ENCODE measurements at places on chromosomes 1 and 21. TPM values are rescaled to one million over a fixed set of nuclear protein-coding genes. Genes with fewer than 3 reads are reported as not detected.

DNA sequence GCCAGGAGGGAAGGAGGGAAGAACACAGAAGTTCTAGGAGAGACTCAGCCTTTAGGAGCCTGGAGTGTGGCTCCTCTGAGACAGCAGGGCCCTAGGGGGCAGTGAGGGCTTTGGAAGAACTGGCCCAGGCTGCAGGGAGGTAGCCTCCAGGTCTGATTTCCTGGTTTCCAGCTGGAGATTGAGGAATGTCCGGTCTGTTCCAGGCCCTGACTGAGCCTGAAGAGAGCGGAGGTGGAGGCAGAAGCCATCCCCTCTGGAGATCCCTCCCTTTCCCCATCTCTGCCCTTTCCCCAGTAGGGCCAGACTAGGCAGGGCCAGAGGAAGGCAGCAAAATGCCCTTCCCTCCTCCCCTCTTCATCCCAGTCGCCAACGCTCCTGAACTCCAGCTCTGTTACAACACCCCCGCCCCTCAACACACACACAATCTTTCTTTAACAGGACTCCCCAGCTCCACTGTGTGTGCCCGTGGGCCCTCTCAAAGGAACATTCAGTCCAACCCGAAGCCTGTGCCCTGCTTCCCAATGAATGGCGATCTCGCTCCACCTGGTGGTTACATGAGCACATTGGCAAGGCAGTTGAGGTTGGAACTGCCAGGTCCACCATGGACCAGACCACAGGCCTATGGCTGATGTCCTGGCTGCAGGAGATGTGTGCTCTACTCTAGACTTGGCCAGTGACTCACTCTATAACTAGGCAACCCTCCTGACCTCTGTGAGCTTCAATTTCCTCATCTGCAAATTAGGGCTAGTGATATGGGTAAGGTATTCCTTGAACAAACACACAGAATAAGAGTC, 32.0 kb downstream of the MAP7D1 start:
- no peaks in the 10 kb centered on the region for H3K4me1 ChIP-seq
- H3K27ac ChIP-seq = peak overlapping the region; percentile 22
- no peak overlapping the region for H3K4me3 ChIP-seq
- peak; percentile 77 for DNase-seq
- no peaks in the 10 kb centered on the region for H3K27me3 ChIP-seq

DNA sequence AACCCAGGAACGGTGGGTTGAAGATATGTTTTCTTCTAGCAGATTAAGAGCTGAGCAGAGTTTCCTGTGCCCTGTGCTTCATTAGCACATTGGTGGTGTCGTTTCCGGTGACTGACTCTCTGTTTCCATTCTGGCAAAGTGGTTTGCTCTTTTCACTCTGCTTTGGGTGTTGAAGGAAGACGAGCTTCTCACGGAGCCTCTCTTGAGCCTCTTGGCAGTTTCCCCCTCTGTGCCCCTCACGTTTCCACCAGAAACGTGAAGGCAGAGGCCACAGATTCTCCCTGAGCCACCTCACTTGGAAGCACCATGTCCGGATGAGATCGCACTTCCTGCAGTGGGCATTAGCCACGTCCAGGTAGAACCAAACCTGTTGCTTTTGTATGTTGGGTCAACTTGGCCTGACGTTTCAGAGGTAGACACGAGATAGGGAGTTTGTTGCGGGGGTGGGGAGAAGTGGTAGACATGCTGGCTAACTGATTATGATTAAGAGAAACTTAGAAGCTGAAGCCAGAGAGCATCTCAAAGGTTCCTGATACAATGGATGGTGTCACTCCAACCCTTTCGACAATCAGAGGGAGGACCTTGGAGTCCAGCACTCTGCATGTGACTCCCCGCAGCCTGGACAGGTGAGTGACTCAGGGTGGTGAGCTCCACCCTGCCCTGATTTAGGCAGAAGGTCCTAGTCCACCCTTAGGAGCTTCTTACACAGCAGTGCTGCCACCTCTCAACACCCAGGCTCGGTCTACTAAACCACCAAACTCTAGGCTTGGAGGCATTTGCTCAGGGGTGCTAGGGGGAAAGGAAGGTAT, at the start of gene LAX1:
TSS of gene LAX1 (plus strand) at position 155 of the 809 bp plus-strand sequence. CDS start at position 538, 383 bp downstream.
- H3K4me3 ChIP-seq = no peak within 1 kb of the TSS
- no peak for DNase-seq
- no peaks in the 10 kb centered on the region for H3K27me3 ChIP-seq

- H3K4me1 ChIP-seq = no peaks in the 10 kb centered on the region
- no peak overlapping the region for H3K27ac ChIP-seq
- no peaks in the 10 kb centered on the region for H3K27me3 ChIP-seq
- DNase-seq = no peak
- H3K36me3 ChIP-seq = peaks cover 16% of the 10 kb centered on the region
Observed at GRCh38 chr1:202568410-202568809, 141.8 kb downstream of the SYT2 start.

The KRTAP26-1 gene
- total RNA-seq = not detected

GRCh38 chr1:175155473-175155856, 37.1 kb downstream of the KIAA0040 start:
- H3K36me3 ChIP-seq = peaks cover 15% of the 10 kb centered on the region
- no peaks in the 10 kb centered on the region for H3K27me3 ChIP-seq
- H3K4me3 ChIP-seq = no peak overlapping the region

The DNAJC11 gene
- total RNA-seq = 36.1 TPM

The CELA3A gene
- total RNA-seq = not detected

DNA sequence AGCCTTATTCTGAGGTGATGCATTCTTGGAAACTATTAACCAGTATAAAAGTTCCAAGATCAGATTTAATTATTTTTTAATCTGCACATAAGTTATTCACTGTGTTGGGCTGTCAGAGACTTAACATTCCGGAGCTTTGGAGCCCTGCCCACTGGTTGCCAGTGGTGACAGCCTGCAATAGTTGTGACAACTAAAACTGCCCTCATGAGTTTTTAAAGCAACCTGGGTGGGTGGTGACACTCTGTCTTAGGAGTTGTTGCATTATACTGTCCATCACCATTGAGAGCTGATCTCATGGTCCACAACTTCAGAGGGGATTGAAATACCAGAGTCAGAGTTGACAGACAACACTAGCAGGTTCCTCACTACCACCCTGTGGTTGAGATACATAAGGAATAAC, 653.9 kb upstream of the USP24 start:
- H3K4me3 ChIP-seq = no peak overlapping the region
- H3K27me3 ChIP-seq = no peaks in the 10 kb centered on the region
- H3K27ac ChIP-seq = no peak overlapping the region
- DNase-seq = no peak

- DNase-seq = no peak
- no peaks in the 10 kb centered on the region for H3K36me3 ChIP-seq
- H3K4me3 ChIP-seq = no peak overlapping the region
- no peak overlapping the region for H3K27ac ChIP-seq
Observed at GRCh38 chr1:110582378-110582777, 23.8 kb downstream of the KCNA2 start.
